ENCODE measurements at places on chromosomes 1 and 21.
A peak's percentile ranks its signal among the peaks of the same experiment; 100 is the strongest.

DNA sequence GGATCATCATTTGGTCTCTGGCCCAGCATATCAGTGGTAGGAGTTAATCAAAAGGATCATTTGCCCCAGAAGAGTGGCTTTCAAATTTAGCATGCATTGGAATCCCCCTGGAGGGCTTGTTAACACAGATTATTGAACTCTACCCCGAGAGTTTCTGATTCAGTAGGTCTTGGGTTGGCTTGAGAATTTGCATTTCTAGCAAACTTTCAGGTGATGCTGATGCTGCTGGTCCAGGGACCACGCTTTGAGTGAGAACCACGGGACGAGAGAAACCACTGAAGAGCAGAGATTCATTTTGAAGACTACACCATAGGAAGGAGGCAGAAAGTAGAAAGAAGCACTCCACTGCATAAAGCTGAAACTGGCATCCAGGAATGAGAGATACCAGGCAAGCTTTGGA, 81.3 kb upstream of the DUSP10 start:
- DNase-seq, result no peak

GRCh38 chr1:12125422-12126355, 41.1 kb upstream of the TNFRSF1B start:
- no peak for DNase-seq

DNA sequence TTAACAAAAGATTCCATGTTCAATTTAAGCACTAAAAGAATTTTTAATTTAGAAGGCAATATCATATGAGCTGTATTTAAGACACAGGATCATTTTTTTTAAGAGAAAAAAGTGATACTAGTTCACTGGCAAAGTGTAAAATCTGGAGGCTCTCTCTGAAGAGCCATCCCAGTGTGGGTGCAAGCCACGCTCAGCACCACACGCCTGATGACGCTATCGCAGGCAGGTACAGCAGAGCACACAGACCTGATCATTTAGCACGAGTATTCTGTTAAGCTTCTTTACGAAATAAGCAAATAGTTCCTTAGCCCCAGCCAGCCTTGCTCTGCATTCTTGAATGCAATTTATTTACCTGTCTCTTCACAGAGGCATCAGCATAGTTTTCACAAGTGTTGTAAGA, 198.6 kb downstream of the SIPA1L2 start:
- no peak for DNase-seq

GRCh38 chr1:40049725-40050124, 9.2 kb downstream of the CAP1 start:
- DNase-seq, result no peak

DNA sequence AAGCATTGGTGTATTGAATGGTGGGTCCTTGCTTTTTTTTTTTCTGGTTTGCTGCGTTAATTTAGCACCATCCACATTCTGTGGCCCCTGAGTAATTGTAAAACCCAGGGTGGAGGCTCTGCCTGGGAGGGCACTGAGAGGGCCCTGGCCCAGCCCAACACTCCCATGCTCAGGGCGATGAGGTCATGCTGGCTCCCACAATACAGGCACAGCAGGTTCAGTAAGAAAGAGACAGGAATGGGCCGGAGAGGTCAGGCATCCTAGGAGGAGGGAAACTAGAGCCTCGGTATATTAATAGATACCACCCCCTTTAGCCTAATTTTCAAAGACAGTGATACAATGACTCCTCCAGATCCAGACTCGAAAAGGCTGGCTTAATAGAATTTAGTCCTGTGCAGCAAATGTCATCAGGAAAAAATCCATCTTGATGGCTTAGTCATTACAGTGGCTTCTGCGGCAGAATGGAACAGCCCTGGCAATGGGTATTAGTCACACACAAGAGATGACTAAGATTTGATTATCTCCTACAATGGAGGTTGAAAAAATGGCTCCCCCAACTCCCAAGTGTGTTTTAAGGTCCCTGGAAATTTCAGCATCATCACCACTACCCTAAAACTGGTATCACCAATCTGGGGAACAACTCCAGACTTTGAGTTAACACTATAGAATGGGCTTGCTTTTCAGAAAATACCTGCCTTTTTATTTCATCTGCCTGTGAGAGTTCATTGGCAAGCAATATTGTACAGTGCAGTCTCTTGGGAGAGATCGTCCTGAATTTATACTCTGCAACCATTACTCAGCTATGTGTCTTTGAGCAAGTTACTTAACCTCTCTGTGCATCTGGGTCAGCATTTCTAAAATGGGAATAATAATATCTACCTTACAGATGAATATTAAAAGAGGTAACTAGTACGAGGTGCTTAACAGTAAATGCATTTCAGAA, 43.9 kb upstream of the LYST start:
- peak; percentile 98 for DNase-seq

GRCh38 chr1:205593532-205593931, 38.3 kb downstream of the ELK4 start:
- DNase-seq, result no peak

DNA sequence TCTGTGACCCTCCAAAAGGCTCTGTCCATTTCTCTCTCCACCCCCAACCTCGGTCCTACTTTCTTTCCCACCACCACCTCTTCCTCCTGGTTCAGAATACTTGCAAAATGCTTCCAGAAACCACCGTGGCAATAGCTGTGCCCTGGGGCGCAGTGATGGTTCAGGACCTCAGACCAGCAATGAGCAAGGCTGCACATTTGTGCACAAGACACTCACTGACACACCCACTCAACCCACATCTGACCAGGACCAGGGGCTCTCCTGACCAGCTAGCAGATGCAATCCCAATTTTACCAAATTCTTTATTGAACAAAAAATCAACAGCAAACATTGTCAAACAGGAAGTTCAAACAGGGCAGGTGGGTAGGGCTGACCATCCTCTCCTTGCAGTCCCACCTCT, 25.7 kb downstream of the SPOCD1 start:
- no peak for DNase-seq

- DNase-seq, result no peak
These were observed 49.0 kb upstream of the EFHD2 start for GRCh38 chr1:15360700-15361099.

- DNase-seq, result no peak
These were observed 46.2 kb downstream of the NAV1 start for GRCh38 chr1:201585093-201585483.

GRCh38 chr1:58290685-58291372, 255.7 kb downstream of the OMA1 start:
- peak; percentile 39 for DNase-seq

GRCh38 chr1:167900907-167901306, 13.0 kb downstream of the ADCY10 start:
- DNase-seq, result no peak

- DNase-seq, result no peak
These were observed 8.6 kb downstream of the LDLRAD1 start for GRCh38 chr1:54009406-54009805.

GRCh38 chr1:186512698-186513457, 52.0 kb upstream of the PDC start:
- no peak for DNase-seq

GRCh38 chr1:198893763-198894444, 255.1 kb downstream of the PTPRC start:
- no peak for DNase-seq

DNA sequence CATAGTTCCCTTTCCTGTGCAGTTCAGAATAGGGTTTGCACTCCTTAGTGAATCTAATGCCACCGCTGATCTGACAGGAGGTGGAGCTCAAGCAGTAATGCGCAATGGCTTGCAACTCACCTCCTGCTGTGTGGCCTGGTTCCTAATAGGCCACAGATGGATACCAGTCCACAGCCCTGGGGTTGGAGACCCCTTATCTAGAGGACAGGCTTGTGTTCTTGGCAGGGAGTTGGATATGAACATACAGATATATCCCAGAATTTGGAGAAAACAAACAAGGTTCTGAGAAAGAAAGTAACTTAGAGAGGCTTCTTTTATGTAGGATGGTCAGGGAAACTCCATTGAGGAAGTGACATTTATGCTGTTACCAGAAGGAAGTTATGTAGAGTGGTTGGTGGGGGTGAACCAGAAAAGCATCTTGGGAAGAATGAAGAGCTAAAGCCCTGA, 5.1 kb upstream of the PTPRC start:
- no peak for DNase-seq

- no peak for DNase-seq
These were observed 2.1 kb downstream of the RCOR3 start for GRCh38 chr1:211261229-211261628.

GRCh38 chr1:59136541-59137275, 160.2 kb upstream of the FGGY start:
- DNase-seq, result peak; percentile 46

GRCh38 chr1:162168261-162168660, 98.8 kb downstream of the NOS1AP start:
- DNase-seq, result no peak

DNA sequence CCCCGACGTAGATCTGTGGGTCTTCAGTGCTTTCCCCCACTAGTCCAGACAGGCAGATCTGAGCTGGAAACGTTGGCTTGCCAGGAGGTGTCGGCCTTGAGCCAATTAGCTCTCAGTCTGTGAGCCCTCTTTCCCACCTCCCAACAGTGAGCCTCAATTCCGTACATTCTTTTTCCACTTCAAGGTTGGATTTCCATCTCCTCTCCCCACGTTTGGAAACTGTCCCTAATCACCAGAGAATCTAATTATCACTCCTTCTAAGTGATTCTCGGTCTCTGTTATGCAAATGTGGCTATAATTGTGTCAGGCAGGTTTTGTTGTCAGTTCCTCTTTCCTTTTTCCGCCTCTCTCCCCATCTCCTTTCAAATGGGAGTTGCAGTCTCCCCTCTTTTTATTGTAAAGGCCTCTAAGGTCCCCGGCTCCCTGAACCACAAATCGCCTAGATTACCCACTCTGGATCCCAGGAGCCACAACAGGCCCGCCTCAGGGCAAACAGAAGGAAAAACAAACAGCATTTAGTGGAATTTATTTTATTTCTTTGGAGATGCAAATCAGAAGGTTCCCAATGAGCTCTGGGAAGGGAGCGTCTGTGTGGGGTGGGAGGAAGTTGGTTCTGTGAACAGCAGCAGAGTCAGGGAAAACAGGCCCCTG, 29.4 kb upstream of the LRRN2 start:
- no peak for DNase-seq

DNA sequence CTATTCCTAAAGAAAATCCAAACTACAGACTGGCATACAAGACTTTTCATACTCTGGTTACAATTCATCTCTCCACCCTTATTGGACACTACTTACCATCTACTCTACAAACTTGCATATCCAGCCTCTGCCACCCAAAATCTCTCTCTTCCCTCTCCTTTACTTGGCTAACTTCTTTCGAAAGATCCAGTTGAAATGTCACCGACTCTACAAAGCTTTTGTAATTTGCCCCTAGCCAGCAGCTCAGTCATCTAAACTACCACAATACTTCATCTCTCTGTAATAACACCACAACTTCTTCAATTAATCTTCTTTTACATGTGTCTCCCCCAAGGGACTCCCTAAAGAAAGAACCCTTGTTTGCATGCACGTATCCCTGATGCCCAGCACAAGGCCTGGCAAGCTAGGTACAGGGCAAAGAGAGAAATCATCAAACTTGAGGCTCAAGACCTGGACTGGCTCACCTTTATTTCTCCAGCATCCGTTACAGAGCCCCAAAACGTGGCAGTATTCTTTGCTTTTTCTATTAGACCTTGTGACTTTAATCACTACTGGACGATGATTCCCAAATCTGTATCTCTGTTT, 2.7 kb downstream of the ZBTB21 start:
- DNase-seq, result no peak

GRCh38 chr1:90719330-90720144, 2.4 kb upstream of the BARHL2 start:
- DNase-seq, result no peak

DNA sequence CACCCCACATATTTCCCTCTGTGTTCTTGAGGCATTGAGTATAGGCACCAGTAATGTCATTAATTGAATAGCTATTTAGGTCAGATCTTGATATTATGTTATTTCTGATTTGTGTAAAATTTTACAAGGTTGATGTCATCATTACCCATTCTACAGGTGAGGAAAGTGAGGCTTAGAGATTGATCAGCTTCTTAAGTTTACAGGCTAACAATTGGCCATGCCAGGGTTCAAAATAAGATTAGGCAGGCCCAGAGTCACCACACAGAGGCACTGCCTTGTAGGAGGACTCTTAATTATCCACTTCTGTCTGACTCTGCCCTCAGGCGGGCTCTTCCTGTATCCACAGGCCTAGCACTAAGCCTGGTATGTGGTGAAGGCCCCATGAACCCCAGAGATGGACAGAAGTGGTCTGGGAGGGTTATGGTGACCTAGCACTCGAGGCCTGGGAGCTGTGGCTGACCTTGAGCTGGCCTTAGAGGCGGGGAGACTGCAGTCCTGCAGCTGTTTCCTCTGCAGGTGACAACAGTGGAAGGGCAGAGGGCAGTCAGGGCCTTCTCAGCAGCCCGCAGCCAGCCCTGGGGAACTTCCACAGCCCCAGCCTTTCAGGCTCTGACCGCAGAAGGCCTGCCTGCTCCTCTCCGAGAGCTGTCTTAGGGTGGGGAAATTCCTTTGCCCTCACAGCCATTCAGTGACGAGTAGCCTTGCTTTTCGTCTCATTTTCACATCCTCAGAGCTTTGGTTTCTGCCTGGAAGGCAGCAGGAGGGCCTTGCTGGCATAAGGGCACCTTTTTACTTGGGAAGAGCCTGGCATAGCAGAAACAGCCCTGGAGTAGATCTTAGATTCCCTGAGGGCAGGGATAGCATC, 12.2 kb downstream of the ZDHHC18 start:
- no peak for DNase-seq

DNA sequence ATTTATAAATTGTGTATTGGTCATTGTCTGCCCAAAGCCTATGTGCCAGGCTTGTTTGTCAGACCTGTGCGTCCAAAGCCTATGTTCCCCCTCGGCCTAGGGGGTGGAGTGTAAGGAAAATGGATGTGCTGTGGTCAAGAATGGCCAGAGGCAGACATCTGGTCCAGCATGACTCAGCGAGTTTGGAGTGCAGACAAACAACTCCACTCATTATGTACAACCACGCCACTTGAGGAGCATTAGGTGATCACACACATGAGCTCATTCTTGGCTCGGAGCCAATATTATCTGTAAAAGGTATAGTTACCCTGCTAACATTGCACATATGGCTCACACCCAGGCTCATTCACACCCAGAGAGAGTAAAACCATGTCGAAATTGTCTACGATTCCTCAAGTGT, 1047.6 kb upstream of the ADGRL4 start:
- DNase-seq, result no peak

DNA sequence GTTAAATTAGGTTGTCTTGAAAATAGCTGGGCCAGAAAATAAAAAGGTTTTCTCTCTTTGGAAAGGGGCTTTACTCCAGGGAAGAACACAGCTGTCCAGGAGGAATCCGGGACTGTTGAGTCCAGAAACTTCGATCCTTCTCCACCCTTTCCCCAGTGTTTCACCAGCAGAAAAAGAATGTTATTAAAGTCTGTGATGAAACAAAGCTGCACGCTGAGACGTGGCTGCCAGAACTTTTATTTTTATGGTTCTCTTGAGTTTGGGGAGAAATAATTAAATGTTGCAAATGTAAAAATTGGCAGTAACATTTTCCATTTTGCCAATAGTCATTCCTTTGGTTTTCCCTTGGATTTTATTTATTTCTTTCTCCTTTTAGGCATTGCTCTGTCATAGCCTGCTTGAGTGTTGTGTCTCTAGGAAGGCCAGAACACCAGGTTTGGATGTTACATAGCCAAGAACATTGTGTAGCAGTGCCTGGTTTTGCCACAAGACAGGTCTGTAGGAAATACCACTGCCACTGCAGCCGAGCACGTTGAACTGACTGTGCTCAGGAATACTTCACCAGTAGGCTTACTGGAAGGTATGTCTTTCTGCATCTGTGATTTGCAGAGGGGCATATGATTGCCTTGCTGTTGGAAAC, 87.4 kb downstream of the ROR1 start:
- no peak for DNase-seq

Measured in ACHN (cell line).